ENCODE measurements at places on chromosomes 11 and 22.

DNA sequence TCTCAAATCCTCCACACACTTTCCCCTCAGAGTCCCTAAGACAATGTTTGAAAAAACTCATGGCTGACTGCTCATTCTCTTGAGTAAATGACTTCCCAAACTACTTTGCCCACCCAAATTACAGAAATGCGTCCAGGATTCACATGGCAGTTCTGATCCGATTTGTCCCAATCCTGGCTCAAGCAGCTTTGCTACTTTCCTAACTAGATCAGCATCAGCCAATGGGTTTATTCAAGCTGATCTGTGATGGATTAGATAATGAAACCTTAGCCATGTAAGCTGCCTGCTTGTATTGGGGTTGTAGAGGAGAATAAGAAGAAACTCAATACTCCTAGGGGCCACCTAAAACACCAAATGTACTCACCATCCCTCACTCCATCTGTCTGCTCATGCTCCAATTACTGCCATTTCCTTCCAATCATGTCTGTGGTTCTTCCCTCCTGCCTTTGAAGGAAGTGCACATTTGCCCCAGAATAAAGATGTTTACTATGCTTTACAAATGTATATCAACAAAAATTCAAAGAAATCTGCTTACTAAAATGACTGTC is 6.9 kb downstream of the RBFOX2 start:
- H3K4me1 ChIP-seq = peaks cover 28% of the 10 kb centered on the region

GRCh38 chr11:44066732-44067141 is 667 bp downstream of the ACCS start:
- DNase-seq = no peak
- peaks cover 8% of the 10 kb centered on the region for H3K36me3 ChIP-seq
- H3K4me1 ChIP-seq = peaks cover 21% of the 10 kb centered on the region
- H3K27ac ChIP-seq = peak overlapping the region; percentile 85
- peak overlapping the region; percentile 87 for H3K4me3 ChIP-seq

DNA sequence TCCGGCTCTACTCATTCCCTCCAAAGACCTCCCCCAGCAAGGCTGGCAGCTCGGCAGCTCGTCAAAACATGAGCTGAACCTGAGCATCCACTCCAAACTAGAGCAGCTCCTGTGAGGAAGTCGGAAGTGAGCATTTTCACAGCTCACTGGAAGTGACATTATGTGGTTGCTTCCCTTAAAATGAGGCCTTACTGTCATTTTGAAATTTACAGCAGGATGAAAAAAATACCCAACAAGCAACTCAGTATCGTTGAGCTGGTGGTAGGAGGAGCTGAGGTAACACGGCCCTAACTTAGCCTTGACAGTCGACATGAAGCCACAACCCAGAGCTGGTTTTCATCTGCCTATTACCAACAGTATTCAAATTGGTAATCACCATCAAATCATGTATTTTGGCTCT is 38.0 kb upstream of the ARFGAP3 start:
- DNase-seq = no peak
- peak overlapping the region; percentile 59 for H3K27ac ChIP-seq
- H3K4me1 ChIP-seq = peaks cover 28% of the 10 kb centered on the region
- H3K27me3 ChIP-seq = no peaks in the 10 kb centered on the region
- peak overlapping the region; percentile 39 for H3K4me3 ChIP-seq

GRCh38 chr11:120494595-120494994 is 17.0 kb upstream of the GRIK4 start:
- peaks cover 3% of the 10 kb centered on the region for H3K36me3 ChIP-seq
- H3K4me1 ChIP-seq = peaks cover 2% of the 10 kb centered on the region
- no peak overlapping the region for H3K4me3 ChIP-seq
- no peak for DNase-seq
- no peak overlapping the region for H3K27ac ChIP-seq

GRCh38 chr11:111414936-111415335 is 35.9 kb upstream of the POU2AF1 start:
- DNase-seq = no peak
- H3K4me1 ChIP-seq = peaks cover 18% of the 10 kb centered on the region
- H3K4me3 ChIP-seq = peak overlapping the region; percentile 66

DNA sequence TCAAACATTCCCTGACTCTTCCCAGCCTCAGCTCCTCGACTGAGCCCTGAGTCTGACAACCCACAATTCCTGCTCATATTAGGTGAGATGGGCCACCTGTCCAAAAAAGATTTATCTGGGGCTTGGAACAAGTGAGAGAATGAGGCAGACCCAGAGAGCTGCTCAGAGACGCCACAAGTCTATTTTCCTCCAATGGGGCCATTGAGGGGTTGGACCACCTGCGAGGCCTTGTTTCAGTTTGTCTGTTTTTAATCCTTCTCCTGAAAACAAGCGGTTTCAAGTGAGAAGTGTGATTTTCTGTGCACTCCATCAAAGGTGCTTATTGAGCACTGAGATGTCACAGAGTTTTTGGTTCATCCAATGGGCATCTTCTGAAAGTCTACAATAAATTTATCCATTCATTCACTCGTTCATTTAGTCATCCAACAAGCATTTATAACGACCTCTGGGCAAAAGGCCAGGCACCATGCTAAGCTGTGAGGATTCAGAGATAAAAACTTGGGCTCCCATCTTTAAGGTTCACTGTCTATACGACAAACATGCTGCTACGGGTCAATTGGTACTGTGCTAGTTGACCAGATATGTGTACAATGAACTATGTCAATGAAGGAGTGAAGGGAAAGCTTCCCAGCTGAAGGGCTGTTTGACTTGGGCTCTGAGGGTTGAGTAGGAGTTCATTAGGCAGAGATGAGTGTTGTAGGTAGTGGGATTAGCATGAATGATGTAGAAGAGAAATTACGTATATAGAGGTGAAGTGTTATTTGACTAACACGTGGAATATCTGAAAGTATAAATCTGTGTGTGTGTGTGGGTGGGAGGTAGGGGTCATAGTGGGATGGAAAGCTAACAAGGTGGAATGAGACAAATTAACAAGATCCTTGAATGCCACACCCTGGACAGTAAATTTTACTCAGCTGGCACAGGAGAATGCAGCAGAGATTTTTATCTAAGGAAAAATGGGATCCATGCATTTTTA is 168.9 kb downstream of the MIAT start:
- no peak for DNase-seq
- H3K4me3 ChIP-seq = no peak overlapping the region
- H3K36me3 ChIP-seq = peaks cover 2% of the 10 kb centered on the region
- H3K27ac ChIP-seq = no peak overlapping the region
- peaks cover under 1% of the 10 kb centered on the region for H3K27me3 ChIP-seq

DNA sequence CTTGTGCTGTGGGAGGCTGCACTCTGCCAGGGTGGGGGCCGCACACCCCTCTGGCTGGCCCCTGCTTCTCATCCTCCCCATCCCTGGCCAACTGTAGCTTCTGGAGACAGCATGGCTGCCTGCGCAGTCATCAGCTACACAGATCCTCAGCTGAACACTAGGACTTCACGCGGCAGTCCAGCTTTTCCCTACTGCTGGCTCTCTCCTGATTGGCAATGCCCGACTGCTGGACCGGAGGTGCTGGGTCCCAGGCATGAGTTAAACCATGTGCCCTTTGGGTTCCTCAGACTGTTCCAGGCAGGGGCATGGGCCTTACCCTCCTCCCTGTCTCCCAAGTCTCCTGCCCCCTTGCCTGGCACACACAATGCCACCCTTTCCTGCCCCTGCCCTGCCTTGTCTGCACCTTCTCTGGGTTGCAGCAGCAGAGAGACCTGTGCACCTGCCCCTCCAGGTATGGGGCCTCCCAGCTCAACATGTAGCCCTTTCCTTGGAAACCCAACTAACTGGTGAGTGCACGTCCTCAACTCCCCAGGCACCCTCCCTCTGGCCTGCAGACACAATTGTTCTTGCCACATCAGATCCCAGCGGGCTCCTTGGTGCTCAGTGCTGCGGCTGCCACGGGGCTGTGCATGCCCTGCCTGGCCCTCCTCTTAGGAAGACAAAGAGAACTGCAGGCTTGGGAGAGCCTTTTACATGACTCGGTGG is 1039.2 kb downstream of the TBC1D22A start:
- DNase-seq = no peak
- H3K4me3 ChIP-seq = no peak overlapping the region
- H3K36me3 ChIP-seq = no peaks in the 10 kb centered on the region
- no peak overlapping the region for H3K27ac ChIP-seq
- H3K4me1 ChIP-seq = no peaks in the 10 kb centered on the region
- peaks cover 28% of the 10 kb centered on the region for H3K27me3 ChIP-seq

DNA sequence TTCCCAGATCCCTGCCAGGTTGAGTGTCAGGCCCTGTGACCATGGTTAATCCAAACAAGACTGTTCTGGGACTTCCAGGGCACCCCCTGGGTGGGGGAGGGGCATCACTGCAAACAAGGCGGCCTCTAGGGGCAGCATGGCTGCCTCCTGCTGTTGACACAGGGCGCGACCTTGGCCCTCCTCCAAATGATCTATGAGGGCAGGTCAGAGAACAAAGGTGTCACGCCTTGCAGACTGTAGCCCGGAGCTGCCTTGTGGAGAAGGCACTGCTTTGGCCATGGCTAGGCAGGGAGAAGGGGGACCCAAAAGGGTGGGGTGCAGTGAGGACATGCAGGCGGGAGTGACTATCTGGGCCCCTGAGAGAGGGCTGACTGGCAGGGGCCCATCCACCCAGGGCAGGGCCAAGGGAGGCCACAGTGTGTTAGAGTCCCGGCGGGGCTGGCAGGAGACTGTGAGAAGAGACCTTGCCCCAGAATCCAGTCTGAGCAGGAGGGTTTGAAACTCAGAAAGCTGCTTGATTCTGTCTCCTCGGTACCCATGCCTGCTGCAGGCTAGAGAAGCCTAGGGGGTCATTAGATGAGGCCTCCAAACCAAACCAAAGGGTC is 35.6 kb downstream of the KCNC1 start:
- H3K4me3 ChIP-seq = no peak overlapping the region
- H3K4me1 ChIP-seq = peaks cover 5% of the 10 kb centered on the region
- no peaks in the 10 kb centered on the region for H3K36me3 ChIP-seq
- DNase-seq = no peak
- peaks cover 7% of the 10 kb centered on the region for H3K27me3 ChIP-seq

DNA sequence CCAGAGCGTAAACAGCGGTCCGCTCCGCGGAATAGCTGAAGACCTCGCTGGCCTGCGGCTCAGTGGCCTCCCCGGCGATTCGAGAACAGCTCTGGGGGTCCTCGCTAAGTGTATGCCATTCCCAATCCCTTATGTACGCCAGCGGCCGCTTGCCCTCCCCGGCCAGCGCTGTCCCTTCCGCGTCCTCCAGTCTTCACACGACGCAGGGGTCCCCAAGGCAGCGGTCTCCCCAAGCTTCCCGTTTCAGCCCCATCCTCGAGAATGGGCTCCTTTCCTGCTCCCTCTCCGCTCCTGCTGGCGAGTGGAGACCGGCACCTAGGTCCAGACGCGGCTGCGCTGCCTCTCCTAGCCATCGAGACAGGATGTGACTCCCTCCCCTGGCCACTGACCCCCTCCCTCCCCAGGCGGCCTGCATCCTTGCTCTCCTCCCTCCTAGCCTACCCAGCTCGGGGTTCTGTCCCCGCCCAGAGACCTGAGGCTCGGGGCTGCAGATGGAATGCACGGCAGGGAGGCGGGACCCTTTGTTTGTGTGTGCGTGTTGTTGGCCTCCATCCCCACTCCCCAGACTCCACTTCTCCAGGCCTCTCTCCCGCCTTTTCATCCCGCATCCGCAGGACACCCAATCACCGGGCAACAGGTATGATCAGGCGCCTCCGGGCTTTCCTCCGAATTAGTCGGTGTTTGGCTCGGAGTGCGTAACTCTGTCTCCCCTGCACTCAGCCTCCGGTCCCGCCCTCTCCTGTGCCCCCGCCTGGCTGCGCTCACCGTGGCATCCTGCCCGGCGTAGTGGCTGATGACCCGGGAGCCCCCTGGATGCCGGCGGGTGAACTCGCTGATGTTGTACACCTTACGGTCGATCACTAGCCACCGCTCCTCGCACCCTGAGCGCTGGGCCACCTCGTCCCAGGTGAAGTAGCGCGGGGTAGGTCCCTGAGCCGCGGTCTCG is 740 bp downstream of the FADS1 start:
- peak overlapping the region; percentile 95 for H3K4me3 ChIP-seq
- no peaks in the 10 kb centered on the region for H3K36me3 ChIP-seq
- peaks cover 17% of the 10 kb centered on the region for H3K4me1 ChIP-seq
- H3K27ac ChIP-seq = peak overlapping the region; percentile 85
- H3K27me3 ChIP-seq = peaks cover 4% of the 10 kb centered on the region
- peak; percentile 53 for DNase-seq

GRCh38 chr11:4441515-4441914 is 7.6 kb upstream of the OR52K2 start:
- H3K4me1 ChIP-seq = no peaks in the 10 kb centered on the region
- no peaks in the 10 kb centered on the region for H3K36me3 ChIP-seq
- no peak overlapping the region for H3K4me3 ChIP-seq
- DNase-seq = no peak
- peaks cover 6% of the 10 kb centered on the region for H3K27me3 ChIP-seq

GRCh38 chr11:2825261-2825888 is 60.2 kb downstream of the CDKN1C start:
- no peak overlapping the region for H3K4me3 ChIP-seq
- H3K27me3 ChIP-seq = no peaks in the 10 kb centered on the region
- no peaks in the 10 kb centered on the region for H3K4me1 ChIP-seq
- no peak for DNase-seq
- peaks cover 6% of the 10 kb centered on the region for H3K36me3 ChIP-seq
- H3K27ac ChIP-seq = no peak overlapping the region

GRCh38 chr22:20494978-20495860 is at the start of gene KLHL22:
Gene KLHL22 (minus strand): TSS chr22:20495795. CDS start chr22:20489211, 6,584 bp downstream.
- no peaks in the 10 kb centered on the region for H3K36me3 ChIP-seq
- peak within 1 kb of the TSS; percentile 86 for H3K27ac ChIP-seq
- H3K4me3 ChIP-seq = peak within 1 kb of the TSS; percentile 95

DNA sequence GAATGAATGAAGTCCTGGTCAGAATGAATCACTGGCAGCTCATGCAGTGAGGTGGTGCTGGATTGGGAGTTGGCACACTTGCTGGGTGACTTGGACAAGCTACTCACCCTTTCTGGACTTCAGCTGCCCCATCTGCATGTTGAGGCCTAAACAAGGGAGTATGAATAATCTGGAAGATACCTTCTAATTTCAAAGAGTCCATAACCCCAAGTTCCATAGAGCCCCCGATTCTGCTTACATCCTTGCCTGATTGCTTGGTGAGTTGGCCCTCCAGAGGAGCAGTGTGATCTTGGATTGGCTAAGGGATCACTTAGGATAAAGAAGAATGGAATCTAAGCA is 18.3 kb upstream of the ACCSL start:
- no peak overlapping the region for H3K27ac ChIP-seq
- peaks cover 51% of the 10 kb centered on the region for H3K27me3 ChIP-seq
- no peak for DNase-seq
- H3K4me3 ChIP-seq = no peak overlapping the region
- peaks cover 5% of the 10 kb centered on the region for H3K36me3 ChIP-seq
- H3K4me1 ChIP-seq = no peaks in the 10 kb centered on the region

GRCh38 chr22:40624770-40625169 is 11.7 kb downstream of the MRTFA start:
- H3K27me3 ChIP-seq = no peaks in the 10 kb centered on the region
- peaks cover 5% of the 10 kb centered on the region for H3K36me3 ChIP-seq
- H3K4me1 ChIP-seq = peaks cover 19% of the 10 kb centered on the region
- H3K27ac ChIP-seq = no peak overlapping the region

DNA sequence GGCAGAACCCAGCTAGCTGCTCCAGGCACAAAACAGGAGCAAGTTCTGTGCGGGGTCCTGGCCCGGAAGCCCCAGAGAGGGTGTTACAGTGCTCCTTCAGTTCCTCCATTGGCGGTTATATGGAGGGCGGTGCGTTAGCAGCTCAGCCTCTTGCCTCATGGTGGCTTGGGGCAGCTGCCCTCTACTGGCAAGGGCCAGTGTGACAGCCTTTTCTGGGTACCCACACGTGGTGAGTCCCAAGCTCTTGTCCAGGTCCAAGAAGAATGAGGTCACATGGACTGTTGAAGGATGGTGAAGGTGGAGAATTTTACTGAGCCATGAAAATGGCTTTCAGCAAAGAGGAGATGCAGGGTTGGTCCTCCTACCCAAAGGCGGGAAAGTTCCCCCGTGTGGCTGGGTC is 100.5 kb downstream of the WT1 start:
- peaks cover 59% of the 10 kb centered on the region for H3K27me3 ChIP-seq
- no peak for DNase-seq
- no peaks in the 10 kb centered on the region for H3K36me3 ChIP-seq
- H3K4me1 ChIP-seq = peaks cover 7% of the 10 kb centered on the region

Data from T-helper 17 cell (primary cell).